Activated CD8-positive, alpha-beta T cell treated with anti-CD3 and anti-CD28 coated beads for 36 hours (primary cell): ENCODE measurements at places on chromosomes 2 and 18.

DNA sequence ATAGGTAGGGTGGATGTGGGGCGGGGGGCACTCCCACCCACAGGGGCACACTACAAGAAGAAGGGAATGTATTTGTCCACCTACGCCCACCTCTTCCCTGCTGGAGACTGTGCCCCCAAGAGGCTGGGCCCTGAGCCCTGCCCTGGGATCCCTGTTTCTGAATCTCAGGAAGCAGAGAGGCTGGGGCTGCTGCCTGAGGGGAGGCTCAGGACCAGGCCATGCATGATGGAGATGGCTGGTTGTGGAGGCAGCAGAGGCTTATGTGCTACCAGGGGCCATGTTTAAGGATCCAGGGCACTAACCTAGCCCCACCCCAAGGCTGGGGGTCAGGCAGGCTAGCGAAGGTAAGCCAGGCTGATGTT, 81.1 kb upstream of the OTOF start:
- DNase-seq, result no peak

GRCh38 chr18:45142868-45143267, 462.2 kb downstream of the SETBP1 start:
- DNase-seq, result no peak

GRCh38 chr2:101806123-101806522, 108.6 kb downstream of the MAP4K4 start:
- peak; percentile 72 for DNase-seq

GRCh38 chr18:75164479-75164878, 44.5 kb downstream of the PTGR3 start:
- no peak for DNase-seq

DNA sequence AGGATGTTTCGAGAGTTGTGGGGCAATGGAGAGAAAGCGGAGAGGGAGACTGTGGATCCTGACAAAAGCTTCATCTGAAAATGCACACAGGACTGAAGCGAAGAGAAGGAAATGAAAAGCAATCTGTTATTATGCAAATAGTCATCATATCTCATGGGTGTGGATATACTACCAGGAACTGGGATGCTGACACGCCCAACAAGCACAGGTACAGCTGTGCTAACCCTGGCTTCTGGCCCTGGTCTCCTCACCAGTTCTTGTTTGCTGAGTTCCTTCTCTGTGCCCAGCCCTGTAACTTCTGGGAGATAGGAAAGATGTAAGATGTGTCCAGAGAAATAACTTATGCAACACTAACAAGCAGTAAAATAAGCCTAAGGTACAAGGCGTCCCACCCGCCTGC, 358.8 kb downstream of the CMPK2 start:
- DNase-seq, result no peak

- DNase-seq, result no peak
Measured at GRCh38 chr2:29213888-29214291, 98.7 kb downstream of the CLIP4 start.

DNA sequence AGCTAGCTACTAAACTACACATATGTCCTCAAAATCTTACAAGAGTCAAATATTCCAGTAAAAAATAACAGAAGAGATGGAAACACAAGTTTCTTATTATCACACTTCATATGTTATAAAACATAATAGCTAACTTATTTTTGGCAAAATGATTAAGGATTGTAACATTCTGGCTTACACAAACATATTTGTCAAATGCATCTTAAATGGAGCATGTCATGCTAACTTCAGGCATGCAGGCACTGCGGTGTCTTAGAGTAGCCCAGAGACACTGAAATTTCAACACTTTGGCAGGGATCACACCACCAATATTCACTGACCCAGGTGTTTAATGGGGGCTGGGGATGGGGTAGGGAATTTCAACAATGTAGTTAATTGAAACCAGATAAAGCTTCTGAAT, 51.6 kb downstream of the LDAH start:
- DNase-seq, result no peak

DNA sequence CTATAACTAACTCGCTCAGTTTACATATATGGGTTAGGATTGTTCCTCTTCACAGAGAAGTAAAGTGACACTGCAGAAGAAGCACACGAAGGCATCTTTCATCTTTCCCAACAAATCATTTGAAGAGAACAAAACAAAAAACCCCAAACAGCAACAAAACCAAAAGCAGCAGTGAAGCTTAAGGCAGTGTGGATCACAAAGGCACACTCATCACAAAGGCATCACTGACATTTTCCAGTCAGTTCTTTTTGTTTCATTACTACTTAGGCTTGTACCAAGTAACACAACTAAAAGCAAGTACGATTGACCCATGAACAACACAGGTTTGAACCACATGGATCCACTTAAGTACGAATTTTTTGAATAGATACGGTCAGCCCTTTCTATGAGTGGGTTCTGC, 75.7 kb downstream of the RNF152 start:
- DNase-seq, result no peak

GRCh38 chr2:174491947-174492346, 5.1 kb upstream of the GPR155 start:
- no peak for DNase-seq

GRCh38 chr2:177692783-177693269, 300.3 kb downstream of the AGPS start:
- DNase-seq, result no peak

DNA sequence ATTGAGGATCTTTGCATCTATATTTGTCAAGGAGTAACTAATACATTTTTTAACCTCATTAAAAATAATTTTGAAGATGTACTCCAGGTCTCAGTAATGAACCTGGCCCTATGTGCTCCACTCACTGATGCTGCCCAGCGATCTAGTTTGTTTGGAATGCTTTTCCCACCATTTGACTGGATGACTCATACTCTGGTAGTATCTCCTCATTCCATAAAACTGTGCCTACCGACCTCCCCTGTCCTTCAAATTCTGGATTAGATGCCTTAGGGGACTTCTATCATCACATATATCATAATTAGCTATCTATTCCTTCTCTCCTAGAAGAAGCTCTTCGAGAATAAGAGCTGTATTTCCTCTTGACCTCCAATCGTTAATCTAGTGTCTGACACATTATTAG, 83.8 kb downstream of the FAM117B start:
- DNase-seq, result no peak

GRCh38 chr2:183614799-183615435, 490.7 kb downstream of the NUP35 start:
- no peak for DNase-seq

GRCh38 chr2:44663471-44664073, 277.9 kb upstream of the SIX3 start:
- DNase-seq, result no peak

DNA sequence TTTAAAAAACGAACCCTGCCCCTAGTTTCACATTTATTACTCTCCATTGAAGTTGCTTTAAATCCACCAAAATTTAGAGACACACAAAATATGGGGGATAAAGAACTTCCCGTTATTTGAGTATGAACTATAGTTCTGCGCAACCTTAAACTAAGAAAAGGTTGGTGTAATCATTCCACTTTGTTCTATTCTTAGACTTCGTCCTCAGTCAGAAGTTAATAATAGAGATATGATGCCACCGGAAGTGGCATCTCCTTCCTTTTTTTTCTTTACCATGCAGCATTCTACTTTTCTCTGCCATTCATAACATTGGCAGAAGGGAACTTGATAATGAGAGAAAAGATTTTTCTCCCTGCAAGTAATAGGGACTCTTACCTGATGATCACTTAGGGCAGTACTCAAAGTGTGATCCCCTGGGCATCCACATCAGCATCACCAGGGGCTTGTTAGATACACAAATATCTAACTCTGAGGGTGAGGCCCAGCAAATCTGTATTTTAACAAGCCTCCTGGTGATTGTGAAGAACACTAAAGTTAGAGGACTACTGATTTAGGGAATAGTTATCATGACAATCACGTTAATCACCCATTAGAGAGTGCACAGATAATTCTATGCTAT, 147.7 kb upstream of the DTNA start:
- DNase-seq, result no peak

DNA sequence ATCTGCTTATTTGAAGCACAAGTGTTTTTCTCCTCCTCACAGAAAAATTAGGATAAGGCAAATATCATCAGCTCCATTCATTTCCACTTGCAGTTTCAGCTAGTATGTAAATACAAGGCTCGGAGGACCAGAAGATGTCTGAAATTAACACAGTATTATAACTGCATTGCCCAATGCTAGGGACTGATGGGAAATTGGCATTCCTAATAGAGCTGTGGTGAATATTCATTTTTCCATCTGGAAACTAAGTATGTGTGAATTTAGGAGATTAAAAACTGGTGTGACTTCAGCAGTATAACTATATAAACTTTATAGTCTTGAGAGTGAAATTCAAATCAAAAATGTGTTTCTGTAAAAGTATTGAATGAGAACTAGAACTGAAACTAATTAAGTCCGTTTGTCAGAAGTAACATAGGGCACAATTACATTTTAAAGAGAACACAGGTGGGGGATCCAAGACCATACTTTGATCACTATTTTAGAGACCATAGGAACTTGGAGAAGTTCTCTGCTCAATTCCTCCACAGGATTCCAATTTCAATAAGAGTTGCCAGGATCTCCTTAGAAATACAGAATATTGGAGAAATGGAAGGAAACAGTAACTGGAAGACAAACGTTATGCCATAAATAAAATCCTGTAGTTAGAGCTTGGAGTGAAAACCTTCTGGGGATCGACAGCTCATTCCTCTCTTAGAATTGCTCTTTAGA, 12.1 kb upstream of the ITGA6 start:
- DNase-seq, result no peak

- peak; percentile 35 for DNase-seq
Measured at GRCh38 chr2:96977631-96978195, 8.7 kb downstream of the FAM178B start.

- DNase-seq, result no peak
Measured at GRCh38 chr2:205657579-205657978, 24.7 kb upstream of the NRP2 start.

- no peak for DNase-seq
Measured at GRCh38 chr18:54626779-54627178, 35.7 kb downstream of the DYNAP start.

DNA sequence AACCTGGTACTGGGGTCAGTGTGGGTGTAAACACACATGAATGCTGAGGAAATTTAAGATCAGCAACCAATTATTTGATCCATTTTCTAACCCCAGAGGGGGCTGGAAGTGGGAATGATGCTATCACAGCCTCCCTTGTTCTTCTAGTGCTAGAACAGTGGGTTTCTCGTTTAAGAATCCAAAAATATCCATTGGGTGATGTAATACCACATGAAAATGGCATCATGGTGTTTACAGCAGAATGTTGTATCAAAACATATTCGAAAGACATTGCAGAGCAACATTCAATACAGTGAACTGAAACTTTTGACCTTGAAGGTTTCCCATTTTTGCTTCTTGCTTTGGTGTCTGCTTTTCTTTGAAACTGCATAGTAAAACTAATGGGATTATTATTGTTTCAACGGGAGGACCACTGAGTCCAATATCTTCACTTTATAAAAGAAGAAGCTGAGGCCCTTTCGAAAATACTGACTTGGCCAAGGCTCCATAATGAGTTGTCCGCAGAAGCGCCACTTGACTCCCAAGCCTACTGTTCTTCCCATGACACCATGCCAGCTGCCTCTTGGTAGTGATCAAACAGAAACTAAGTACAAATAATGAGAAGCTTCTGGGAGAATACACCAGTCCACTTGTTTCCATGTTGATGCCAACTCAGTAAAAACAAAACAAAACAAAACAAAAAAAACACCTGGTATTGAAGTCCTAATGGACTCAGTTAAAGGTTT, 106.1 kb downstream of the COLEC12 start:
- DNase-seq, result no peak

DNA sequence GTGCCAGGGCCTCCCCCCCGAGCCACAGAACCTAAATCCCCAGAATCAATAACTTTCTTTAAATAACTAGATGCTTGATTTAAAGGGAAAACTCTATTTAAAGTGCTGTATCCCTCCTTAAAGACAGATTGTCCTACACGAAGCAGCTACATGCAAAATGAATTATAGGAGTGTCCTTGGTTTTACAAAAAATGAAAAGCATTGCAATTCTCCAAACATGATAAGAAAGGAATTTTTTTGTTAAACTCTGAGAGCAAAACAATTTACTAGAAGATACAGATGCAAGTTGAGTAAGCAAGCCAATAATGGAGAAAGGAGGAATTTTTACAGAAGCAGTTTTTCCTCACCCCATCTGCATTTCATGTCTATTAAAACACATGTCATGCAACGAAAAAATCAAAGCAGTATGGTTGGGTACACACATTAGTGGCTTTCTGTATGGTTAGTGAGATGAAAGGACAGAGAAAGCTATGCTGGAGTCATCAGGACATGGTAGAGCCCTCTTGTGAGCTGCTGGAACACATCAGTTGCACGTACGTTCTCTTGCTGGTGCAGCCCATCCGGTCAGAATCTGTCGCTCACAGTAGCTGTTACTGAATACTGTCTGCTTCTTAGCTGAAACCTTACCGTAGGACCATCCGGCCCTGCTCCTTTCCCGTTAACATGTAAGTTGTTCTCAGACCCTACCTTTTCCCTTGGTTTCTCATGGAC, 25.9 kb upstream of the STEAP3 start:
- DNase-seq, result no peak

DNA sequence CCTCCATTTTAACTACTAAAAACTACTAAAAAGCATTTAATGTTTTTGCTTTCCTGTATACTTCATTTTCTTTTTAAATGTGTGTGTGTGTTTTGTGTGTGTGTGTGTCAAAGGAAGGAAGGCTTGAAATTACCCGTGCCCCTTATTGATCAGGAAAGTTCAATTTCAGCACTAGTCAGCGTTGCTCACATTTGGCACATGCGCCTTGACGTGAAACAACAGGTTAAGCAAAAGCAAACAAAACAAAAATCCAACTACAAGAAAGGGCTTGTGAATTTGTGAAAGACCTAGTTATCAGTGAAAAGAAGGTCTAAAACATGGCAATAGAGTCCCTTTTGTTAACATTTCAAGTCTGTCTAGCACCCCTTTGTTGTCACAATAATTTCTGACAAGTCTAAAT, 72.5 kb downstream of the KCNH7 start:
- no peak for DNase-seq

- DNase-seq, result no peak
Measured at GRCh38 chr2:195330513-195330956, 326.5 kb upstream of the SLC39A10 start.

DNA sequence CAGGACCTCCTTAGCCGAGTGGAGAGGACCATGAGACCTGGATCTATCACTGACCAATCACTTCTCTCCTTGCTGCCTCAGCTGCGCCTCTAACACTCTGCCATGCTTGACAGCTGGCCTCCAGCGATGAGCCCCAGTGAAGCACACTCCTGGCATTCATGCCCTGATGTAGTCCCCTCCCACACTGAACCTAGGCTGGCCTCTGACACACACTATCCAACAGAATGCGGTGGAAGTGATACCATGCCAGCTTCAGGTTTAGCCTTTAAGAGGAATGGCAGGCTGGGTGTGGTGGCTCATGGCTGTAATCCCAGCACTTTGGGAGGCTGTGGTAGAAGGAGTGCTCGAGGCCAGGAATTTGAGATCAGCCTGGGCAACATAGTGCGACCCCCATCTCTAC, 73.7 kb upstream of the LAPTM4A start:
- no peak for DNase-seq
